ENCODE measurements at places on chromosomes 13 and 19. TPM values are rescaled to one million over a fixed set of nuclear protein-coding genes. Genes with fewer than 3 reads are reported as not detected.

GRCh38 chr13:20002787-20003186 is 44.3 kb downstream of the ZMYM2 start:
- DNase-seq = no peak

The EPSTI1 gene
- total RNA-seq = 31.4 TPM

DNA sequence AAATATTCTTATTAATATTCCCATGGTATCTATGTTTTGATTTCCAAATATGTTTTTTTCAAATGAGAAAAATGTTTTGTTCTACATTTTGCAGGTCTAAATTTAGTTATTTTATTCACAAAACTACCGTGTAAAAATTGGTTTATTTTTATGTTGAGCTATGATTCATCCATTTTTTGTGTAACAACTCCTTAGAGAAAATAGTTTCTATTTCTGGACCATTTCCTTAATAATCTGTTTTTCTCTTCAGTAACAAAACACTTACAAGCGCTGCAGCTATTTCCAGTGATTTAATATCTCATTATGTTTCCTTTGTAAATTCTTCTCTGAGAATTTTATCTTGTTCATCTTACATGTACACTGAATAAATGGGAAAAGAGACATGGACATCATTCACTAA is 550.7 kb upstream of the SLITRK5 start:
- DNase-seq = no peak

DNA sequence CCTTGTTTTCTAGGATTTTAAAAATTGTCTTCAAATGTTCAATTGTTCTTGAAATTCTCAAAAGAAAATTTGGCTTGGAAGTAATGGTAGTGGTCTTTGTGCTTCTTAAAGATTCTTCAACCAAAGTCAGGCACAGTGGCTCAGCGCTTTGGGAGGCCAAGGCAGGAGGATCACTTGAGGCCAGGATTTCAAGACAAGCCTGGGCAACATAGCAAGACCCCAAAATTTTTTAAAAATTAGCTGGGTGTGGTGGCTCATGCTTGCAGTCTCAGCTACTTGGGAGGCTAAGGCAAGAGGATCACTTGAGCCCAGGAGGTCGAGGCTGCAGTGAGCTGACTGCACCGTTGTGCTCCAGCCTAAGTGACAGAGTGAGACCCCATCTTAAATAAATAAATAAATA is 153.5 kb upstream of the ZNF507 start:
- DNase-seq = no peak

DNA sequence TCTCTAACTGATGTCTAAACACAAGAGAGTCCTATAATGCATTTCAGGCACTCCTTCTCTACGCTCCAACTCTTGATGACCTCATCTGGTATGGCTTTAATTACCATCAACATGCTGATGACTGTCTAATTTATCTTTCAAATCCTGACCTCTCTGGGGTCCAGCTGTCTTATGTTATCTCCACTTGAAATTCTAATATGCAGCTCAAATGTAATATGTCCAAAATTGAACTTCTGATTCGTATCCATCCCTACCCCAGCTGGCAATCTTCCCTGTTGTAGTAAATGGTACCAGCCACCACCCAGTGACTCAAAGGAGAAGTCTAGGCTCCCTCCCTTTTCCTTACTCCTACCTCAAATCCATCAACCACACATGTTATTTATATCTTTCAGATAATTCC is 288.0 kb upstream of the SLC10A2 start:
- no peak for DNase-seq

DNA sequence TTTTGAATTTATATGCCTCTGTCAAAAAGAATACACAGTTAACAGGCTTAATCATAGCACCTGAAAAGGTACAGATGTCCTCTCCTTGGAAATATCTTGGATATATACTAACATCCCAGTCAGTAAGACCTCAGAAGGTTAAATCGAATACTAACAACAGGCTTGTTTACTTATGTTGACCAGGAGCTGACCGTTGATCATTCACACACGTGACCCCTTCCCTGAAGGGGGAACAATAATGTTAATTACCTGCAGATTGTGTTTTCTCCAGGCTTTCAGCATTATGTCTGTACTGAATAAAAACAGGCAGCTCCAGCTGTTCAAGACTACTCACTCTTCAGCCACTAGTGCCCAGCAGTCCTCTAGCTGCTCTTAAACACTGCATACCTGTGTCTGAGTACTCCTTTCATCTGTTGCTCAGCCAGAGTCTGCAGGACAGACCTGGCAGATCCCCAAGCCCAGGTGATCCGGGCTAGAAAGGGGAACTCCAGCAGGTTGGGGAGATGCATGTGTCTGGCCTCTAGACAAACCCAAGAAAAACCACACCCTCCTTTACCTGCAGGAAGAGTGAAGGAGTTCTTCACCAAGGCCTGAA is 163.9 kb downstream of the RNF17 start:
- DNase-seq = no peak

The UBA52 gene
- 1,629 TPM for total RNA-seq

DNA sequence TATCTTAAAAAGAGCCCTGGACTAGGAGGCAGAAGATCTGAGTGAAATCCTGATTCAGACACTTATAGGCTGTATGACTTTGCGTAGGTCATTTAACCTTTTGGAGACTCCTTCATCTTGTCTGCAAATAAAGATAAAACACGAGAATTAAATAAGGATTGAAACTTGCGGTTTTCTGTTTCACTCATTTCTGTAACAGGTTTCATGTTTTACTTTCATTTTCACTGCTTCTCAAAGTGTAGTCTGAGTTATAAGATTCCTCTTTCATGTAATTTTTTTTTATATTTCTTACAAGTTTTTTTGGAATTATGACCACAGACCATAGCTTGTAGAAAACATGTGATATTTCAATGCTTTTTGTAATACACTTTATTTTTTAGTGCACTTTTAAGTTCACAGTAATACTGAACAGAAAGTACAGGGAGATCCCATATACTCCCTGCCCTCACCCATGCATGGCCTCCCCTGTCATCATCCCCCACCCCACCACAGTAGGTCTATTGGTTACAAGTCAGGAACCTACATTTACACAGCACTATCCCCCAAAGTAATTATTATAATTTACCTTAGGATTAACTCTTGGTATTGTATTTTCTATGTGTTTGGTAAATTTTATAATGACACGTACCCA is 174.6 kb downstream of the ITGBL1 start:
- peak; percentile 57 for DNase-seq

DNA sequence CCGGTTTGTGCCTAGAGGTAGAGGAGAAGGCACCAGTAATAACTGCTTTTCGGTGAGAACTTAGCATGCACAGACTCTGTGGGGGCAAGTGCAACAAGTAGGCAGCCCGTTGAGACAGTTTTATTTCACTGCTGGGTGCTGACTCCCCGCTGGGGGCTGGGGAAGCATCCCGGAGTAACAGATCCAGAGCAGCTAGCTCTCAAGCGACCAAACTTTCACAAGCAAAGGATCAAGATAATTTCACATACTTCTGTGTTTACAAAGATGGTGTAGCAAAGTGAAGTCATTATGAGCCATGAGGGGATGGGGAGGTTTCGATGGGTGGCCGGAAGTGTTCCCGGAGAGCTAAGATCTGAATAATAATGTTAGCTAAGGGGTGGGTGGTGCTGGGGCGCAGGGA is 2.8 kb downstream of the NACC1 start:
- no peak for DNase-seq

The ZNF837 gene
- total RNA-seq = 2.1 TPM

DNA sequence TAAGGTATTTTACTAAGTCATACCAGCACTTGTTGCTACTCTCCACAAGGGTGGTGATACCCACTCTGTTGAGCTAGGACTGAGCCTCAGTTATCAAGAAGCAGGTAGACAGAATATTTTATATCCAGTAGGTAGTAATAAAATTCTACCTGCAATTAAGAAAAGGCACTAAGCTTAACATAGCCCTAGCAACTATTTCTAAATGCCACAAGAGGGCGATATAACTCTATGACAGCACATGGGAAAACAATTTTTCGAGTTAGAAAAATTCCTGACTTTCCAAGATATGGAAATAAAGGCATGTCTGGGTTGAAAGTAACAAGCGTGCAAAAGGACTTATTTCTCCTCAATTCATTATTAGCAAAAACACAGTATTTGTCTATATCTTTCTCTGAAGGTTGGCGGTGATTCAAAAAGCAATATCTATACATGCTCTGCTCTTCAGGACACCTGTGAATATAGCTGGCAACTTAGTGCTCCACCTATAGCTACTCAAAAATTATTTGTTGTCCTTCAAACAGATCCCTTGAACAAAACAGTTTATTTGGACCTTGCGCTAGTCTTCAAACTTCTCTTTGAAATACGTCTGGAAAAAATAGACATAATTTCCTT is 14.7 kb downstream of the CCDC169 start:
- DNase-seq = no peak

DNA sequence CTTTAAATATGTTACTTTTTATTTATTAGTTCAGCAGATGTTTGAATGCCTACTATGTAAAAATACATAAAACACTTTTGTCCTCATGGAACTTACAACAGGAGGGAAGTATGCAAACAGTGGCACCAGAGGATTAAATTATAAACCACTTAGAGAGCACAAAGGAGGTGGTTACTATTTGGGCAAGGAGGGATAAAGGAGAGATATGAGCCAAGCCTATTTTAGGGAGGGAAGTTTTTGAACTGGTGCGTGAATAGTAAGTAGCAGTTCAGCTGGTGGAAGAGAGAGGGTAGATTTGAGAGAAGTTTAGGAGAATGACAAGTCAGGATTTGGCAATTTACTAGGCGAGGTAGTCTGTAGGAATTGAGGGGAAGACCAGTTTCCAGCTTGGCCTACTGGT is 8.6 kb downstream of the AKAP11 start:
- no peak for DNase-seq

DNA sequence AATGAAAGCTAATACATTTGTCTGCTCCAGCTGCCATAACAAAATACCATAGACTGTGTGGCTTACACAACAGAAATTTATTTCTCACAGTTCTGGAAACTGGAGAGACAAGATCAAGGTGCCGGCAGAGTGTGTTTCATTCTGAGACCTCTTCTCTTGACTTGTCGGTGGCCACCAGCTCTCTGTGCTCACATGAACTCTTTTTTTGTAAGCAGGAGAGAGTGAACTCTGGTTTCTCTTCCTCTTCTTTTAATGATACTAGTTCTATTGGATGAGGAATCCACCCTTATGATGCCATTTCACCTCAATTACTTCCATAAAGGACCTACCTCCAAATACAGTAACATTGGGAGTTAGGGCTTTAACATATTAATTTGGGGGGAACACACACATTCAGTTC is 11.7 kb downstream of the KCTD12 start:
- no peak for DNase-seq

All from GM12878 (cell line).